ENCODE measurements at places on chromosomes 13 and 19. TPM values are rescaled to one million over a fixed set of nuclear protein-coding genes. Genes with fewer than 3 reads are reported as not detected.

The EVI5L gene
- total RNA-seq: 1.5 TPM

The SERPINE3 gene
- total RNA-seq: not detected

The IZUMO4 gene
- total RNA-seq: 0.41 TPM

The SELENOV gene
- not detected for total RNA-seq

All from A549 treated with GW870086 at 1 μM for 4 hours (cell line).